AG08395 (cell line): ENCODE measurements at places on chromosomes 4 and X.

DNA sequence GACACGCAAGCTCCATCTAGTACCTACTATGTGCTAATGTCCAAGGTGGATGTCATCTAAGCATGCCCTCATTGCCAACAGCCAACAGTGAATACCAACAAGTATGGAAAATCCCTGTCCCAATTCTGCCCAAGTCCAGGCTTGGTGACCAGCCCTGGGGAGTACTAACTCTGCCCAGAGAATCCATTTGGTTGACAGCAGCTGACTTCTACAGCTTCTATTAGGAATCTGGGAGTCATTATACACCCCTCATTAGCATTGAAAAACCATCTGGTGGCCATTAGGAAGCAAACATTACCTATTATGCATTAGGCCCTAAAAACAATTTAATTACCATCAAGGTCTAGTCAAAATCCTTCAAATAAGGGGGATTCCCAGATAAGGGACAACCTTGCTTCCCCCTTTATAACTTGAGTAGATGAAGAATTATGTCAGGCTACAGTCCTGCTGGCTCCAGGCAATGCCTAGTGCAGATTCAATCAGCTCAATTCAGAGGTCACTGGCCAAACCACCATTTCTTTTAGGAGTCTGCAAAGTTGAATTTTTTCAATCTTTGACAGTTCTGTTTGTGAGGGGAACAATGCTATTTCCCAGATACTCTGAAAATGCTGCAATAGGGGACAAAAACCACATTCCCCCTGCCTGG, 228.0 kb upstream of the LDB2 start:
- no peak for DNase-seq

DNA sequence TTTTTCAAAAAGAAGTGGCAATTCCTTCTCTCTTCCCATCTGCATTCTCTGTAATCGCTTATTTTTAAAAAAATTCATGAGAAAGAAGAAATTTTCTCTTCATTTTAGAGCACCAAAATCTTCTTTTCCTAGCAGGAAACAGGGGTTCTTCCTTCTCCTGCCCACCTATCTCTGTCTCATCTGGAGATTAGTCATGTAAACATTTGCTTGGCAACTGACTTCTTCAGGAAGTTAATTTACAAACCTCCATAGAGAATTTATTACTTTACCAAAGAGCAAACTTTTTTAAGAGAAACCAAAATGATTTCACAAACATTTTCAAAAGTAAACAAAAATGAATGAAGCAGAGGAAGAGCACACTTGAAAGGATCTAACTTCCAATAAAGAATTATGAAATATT, 13.5 kb downstream of the TTC29 start:
- DNase-seq = no peak

DNA sequence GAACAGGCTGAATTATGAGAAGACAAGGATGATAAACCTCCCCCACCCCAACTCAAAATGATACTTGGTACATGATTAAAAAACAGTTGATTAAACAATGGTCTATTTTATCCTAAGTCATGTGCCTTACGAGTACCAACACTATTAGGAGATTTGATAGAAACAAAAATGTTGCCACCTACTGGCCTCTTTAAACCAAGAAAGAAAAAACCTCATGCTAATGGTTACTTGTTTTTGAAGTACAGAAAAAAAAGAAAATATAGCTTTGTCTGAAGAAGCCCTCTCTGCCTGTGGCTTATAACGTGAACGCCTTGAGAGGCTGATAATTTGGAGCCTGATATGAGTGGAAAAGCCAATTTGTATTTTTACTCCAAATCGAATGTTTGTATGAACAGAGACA, 538.2 kb downstream of the DMD start:
- DNase-seq = no peak

GRCh38 chr4:74738464-74739143, 55.7 kb downstream of the BTC start:
- DNase-seq = no peak

DNA sequence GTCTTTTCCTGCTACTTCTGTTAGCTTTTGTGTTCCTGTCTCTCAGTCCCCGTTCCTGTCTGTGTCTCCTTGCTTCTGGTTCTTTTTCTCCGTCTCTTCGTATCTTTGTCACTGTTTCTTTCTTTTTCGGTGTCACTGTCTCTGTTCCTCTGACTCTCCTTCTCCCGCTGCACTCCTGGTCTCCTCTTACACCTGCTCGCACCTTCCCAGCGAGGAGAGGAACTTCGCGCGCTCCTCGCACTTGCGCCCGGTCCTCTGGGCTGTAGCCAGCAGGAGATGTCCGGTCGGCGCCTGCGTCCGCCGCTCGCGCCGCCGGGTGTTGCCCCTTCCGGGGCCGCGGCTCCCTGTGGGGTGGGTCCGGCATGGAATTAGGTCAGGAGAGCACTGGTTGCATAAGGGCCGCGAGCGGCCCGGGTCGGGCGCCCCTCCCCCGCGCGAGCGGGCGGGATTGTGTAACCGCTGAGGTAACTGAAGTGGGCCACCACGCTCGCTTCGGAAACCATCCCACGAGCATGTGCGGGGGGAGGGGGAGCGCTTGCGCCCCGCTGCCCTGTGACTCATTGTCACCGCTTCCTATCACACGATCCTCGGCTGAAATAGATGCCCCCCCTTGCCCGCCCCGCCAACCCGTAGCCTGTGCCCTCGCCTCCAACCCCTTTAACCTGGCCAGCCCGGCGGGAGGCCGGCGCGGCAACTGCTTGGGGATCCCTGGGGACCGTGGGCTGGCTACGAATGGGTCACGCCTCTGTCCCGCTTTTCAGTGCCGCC, 1.6 kb downstream of the LONRF3 start:
- no peak for DNase-seq

DNA sequence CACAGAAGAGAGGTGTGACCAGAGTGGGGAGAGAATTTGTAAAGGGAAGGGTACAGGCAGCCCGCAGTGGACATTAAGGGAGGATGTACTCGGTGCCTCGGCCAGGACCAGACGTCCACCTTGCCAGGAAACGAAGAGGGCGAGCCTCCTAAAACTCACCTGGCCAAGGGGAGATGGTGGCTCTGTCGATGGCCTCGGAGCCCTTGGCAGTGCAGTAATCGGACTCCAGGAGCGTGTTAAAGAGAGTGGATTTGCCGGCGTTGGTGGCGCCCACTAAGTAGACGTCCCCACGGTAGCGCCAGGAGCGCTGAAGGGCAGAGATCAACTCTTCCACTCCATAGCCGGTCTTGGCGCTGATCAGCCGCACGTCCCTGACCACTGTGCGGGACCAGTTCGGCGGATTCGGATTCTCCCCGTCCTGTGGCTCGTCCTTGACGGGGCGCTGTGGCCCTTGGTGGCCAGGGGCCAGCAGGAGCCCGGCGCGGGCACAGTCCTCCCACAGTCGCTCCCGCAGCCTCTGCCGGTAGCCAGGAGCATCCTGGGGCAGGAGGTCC, 1.0 kb downstream of the NOA1 start:
- no peak for DNase-seq

DNA sequence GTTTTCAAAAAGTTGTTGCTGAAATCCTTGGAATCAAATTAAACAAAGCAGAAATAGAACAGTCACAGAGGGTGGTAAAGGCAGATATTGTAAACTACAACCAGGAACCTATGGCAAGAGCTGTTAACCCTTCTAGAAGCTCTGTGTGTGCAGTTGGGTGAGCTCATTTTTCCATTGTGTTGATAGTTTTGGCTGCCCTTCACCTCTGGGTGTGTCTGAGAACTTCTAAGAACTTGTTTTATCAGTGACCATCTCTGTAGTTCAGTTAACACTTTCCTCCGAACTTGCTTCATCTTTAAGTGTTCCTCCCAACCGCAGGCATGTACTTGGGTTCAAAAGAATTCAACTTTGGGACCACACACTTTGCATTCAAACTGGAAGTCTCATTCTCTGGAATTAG, 32.7 kb downstream of the RBMX start:
- DNase-seq = no peak
